ENCODE measurements at places on chromosomes 2 and 18. TPM values are rescaled to one million over a fixed set of nuclear protein-coding genes. Genes with fewer than 3 reads are reported as not detected.
A peak's percentile ranks its signal among the peaks of the same experiment; 100 is the strongest.

Gene MYOM1
- total RNA-seq = 0.05 TPM

DNA sequence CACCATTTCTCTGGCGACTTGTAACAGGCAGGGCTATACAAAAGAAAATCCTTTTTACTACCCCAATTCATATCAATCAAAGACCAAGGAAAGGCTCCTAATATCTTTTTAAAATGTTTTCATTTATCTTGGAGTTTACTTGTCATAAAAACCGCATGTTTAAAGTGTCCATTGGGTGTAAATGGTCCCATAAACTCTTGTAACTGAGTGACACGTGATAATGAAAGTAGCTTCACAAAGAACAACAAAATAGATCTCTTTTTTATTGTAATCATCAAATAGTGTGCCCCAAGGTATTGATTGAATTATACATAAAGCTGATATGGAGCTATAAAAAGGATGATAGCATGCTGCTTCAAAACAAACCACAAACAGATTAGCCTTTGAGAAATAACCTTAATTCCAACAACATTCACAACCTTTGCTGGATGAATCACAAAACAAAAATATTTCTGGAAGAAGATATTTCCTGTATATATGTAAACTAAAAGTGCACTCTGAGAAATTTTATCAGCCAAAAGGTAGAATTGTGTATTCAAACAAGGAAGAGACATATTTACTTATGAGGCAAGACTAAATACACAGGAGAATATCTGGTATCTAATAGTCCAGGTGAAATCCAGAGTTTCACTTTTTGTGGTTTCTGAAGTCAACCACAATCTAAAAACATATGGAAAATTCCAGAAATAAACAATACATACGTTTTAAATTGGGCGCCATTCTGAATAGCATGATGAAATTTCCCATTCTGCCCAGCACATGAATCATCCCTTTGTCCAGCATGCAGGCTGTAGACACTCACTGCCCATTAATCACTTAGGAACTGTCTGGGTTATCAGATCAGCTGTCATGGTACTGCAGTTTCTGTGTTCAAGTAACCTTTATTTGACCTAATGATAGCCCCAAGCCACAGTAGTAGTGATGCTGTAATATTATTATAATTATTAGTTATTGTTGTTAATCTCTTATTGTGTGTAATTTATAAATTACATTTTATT lies 237.5 kb downstream of the PIK3C3 start:
- no peak for DNase-seq

- peak; percentile 99 for DNase-seq
Observed at GRCh38 chr2:71746946-71747501, 293.7 kb downstream of the DYSF start.

GRCh38 chr2:26614216-26615138 lies 26.7 kb downstream of the CIB4 start:
- no peak for DNase-seq

DNA sequence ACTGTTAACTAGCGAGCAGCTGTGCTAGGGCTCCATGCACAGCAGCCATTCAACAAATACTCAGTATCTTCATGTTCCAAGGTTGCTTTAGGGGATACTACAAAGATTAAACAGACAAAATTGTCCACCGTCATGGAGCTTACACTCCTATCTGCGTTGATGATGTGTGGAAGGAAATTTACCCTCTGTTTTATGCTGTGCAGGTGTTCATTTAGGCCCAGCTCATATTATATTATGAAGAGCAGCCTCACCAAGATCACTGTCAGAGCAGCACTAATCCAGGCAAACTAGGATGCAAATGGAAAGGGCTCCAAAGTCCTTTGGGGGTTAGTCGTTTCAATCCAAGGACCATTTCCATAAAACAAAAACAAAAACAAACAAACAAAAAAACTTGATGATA lies 13.4 kb upstream of the WIPF1 start:
- no peak for DNase-seq

- DNase-seq = no peak
Observed at GRCh38 chr2:120314690-120315366, 31.1 kb upstream of the INHBB start.

- DNase-seq = peak; percentile 35
Observed at GRCh38 chr2:168490015-168490874, 34.2 kb downstream of the CERS6 start.

DNA sequence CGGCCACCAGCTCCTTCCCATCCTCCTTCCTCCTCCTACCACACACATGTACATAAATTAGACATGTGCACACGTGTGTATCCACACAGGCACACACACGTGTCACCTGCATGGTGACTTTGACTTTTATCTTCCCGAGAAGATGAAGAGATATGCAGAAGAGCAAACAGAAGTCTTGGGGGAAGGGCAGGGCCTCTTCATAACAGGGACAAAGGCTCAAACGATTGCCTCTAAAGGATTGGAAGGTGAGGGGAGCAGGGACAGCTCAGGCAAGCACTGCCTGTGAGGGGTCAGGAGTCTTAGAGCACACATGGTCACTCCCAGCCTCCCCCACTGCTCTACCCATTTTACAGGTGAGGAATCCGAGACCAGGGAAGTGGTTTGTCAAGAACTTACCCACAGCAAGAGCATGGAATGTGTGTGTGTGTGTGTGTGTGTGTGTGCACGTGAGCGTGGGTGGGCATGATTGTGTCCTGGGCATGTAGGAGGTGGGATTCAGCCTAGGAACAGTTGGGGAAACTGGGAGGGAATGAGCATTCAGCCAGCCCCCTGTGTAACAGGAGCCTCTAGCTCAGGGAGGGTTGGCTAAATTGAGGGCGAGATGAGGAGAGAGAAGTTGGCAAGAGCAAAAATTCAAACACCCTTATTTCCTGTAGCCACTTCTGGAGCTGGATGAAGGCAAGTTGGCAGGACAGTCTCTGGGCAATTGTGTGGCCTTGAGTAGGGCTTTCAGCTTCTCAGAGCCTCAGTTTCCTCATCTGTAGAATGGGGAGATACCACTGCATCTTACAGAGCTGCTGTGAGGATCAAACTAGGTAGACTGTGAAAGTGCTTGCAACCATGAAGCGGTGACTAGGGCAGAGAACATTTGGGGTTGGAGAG lies 24.2 kb downstream of the CIB4 start:
- no peak for DNase-seq

DNA sequence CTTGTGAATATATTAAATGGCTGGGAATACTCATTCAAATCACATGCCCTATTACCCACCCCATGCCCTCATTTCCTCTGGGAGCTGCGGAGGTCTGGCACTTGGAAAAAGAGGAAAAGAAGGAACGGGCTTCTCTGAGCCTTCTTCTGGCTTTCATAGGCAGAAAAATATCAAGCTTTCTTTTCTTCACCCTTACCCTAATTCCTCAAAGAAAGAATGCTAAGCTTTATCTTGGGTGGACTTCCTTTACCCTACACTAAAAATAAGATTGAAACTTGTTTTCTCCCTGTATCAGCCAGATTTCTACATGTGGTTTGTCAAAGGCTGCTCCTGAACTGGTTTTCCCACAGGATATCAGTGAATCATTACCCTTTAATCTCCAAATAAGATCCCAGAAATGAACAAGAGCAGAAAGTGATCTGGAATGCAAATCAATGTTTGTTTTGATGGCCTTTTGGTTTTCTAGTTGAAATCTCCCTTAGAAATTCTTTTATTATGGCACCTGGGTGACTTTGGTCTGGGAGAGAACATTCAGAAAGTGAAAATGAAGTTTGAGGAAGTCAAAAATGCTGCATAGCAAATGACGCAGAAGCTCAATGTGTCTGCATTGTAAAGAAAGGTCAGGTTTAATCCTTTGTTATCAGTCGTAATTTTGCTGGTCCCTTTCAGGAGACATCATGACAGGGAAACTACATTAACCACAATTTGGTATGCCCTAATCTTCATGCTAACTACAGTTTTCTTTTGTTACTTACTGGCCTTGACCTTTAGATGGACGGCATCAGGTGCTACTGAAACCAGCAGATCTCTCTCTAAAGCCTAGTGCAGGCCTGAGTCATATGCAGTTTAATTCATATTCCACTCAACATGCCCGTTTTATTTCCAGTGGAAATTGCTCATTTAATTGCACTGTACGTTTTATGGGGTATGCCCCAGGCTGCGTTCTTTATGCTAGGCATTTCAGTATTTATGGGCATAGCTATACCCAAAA lies 46.6 kb upstream of the HNRNPA3 start:
- DNase-seq = peak; percentile 48

Data from MG63 (cell line).